ENCODE measurements at places on chromosomes 4 and X.

GRCh38 chrX:23317799-23318724 is 16.6 kb upstream of the PTCHD1 start:
- DNase-seq: no peak

DNA sequence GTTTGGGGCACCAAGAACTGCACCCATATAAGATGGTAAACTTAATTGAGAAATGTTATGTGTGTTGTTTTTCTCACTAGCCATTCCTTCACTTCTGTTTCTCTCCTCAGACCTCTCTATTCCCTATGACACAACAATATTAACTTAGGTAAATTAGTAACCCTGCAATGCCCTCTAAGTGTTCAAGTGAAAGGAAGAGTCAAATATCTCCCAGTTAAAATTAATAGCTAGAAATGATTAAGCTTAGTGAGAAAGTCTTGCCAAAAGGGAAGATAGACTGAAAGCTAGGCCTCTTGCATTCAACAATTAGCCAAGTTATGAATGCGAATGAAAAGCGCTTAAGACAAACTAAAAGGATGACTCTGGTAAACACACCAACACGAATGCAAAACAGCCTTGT is 132.9 kb upstream of the KLF8 start:
- DNase-seq: no peak

- DNase-seq: no peak
Measured at GRCh38 chr4:177246641-177247584, 62.8 kb upstream of the NEIL3 start.

DNA sequence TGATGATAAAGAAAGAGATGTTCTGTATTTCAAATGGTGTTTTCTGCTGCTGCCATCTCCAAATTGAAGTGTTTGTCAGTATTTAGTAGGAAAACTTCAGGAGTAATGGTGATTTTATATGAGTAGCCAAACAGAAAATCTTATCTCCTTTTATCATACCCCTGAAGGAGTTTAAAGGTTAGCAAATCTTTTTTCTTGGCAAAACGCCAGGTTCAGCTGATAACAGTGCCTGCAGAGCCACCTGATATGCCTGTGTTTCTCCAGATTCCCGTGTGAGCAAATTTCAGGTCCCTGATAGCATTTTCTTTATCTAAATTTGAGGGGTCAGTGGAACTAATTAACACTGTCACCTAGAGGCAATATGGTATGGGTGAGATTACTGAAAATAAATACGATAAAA is 65.8 kb upstream of the ETNPPL start:
- no peak for DNase-seq

GRCh38 chrX:55187281-55187680 is 32.9 kb upstream of the PAGE5 start:
- no peak for DNase-seq

- DNase-seq: no peak
Measured at GRCh38 chr4:157973297-157973696, 199.5 kb downstream of the GASK1B start.

- DNase-seq: no peak
Measured at GRCh38 chr4:59553063-59553720, 1646.9 kb upstream of the ADGRL3 start.

DNA sequence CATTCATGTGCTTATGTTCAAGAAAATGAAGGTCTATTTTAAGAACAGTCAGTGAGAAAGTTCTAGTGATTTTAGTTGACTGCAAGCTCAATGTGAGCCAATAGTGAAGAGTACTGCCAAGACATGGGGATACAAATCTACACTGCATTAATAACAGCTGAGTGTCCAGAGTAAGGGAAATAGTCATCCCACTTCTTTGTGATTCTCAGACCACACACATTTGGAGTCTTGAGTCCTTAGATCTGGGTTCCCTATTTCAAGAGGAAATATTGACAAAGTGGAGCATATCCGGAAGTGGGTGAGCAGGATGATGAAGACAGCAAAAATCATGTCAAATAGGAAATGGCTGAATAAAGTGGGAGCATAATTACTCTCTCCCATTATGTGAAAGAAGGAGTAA is 171.1 kb downstream of the LARP7 start:
- no peak for DNase-seq

Measured in stimulated activated CD4-positive, alpha-beta T cell treated with anti-CD3 and anti-CD28 coated beads, TNF-alpha, amount 100 ng/mL, for 1 hour (primary cell).